ENCODE measurements at places on chromosomes 6 and 20.

GRCh38 chr6:3325210-3325609 is 66.5 kb downstream of the PSMG4 start:
- DNase-seq = peak; percentile 56

DNA sequence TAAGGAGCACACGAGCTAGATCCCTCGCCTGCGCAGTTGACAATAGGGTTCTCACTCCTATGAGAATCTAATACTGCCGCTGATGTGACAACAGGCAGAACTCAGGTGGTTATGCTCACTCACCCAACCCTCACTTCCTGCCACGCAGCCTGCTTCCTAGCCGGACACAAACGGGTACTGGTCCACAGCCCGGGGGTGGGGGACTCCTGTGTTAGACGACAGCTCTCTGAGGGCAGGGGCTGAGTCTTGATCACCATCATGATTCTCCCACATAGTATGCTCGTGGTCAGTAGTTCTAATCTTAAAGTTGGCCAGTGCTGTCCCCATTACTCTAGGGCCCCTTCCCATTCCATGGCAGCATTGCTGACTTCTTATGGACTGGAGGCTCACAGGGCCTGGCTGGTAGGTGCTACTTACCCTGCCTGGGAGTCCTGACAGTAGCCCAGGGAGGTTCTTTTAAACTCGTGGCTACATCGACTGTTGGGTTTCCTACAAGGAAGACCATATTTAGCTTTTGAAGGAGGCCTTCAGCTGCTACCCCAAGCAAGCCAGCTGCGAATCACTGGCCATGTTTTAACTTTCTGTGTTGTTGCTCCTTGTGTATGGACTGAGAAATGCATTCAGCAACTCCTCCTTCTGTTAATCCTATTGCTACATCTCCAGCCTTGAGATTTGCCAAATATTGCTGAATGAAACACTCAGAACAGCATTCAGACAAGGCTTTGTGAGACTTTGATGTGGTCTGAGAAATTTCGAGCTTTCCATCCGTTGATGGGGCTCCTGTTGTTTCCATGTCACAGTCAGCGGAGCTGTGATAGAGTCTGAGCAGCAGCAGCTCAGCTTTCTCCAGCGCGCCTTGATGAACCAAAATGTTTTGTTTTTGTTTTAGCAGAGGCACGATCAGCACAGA is 300.3 kb downstream of the NRN1 start:
- DNase-seq = no peak

DNA sequence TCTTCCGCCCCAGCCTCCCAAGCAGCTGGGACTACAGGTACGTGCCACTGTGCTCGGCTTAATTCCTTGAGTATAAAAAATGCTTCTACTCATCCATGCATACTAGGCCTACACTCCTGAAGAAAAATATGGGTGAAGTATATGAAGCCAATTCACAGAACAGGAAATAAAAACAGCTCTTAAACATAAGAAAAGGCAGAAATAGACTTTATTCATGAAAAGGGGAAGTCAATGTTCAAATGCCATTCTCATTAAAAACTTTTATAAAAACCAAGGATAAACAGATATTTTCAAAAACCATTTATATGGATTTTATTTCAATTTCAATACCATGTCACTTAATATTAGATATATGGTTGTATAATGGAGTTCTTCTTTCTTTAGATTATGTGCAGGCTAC is 18.3 kb downstream of the SERPINB9 start:
- DNase-seq = no peak

DNA sequence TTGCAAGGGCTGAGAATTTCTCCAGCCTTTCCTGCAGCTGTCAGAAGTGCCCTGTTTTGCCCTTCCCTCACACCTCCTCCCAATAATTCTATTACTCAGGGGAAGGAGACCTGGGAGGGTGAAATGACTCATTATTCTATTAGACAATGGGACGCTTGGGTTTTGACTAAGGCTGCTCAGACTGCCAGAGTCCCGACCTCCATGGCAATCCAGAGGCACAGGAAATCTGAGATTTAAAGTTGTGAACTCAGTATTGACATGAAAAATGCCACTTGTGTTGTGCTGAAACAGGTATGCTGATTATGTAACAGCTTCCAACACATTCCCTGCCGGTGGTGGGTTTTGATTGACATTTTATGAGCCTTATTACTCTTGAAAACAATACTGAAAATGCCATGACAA is 625.9 kb upstream of the FLRT3 start:
- DNase-seq = no peak

- no peak for DNase-seq
Observed at GRCh38 chr20:19327401-19327800, 115.0 kb downstream of the SLC24A3 start.

DNA sequence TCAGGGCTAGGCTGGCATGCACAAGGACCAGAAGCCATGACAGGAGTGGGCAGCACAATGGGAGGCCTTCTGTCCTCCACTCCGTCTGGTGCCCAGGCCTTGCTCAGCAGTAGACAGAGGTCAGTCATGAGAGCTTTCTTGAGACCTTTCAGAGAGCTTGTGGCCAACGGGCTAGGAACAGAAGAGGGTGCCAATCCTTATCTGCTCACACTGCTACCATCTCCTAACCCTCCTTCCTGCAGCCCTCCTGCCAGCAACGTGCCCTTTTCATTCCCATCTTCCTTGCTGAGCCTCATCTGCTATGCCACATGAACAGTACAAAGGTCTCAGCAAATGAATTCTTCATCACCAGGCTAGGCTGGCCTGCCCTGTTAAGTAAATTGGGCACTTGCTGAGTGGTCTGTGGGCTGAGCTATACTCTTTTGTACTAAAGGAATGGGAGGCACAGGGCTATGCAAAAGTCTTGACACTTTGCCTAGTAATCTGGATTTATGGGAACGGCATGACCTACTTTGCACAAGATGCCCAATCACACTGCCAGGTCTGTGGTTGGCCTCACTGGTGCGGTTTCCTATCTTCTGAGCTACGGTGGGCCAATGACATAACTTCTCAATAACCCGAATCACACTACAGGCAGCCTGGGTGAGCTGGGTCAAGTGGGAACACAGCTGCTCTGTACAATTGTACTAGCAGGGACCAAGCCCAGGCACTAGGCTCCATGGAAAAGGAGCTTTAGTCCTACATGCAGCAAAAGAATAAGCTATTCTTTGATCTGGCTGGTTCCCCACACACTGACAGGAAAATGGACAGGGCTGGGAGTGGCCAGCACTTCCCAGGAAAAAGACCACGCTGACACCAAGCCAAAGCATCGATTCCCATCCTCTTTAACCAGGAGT is 47.8 kb downstream of the ELOVL5 start:
- DNase-seq = no peak

GRCh38 chr20:41178904-41179432 is 41.6 kb downstream of the PLCG1 start:
- peak; percentile 6 for DNase-seq

DNA sequence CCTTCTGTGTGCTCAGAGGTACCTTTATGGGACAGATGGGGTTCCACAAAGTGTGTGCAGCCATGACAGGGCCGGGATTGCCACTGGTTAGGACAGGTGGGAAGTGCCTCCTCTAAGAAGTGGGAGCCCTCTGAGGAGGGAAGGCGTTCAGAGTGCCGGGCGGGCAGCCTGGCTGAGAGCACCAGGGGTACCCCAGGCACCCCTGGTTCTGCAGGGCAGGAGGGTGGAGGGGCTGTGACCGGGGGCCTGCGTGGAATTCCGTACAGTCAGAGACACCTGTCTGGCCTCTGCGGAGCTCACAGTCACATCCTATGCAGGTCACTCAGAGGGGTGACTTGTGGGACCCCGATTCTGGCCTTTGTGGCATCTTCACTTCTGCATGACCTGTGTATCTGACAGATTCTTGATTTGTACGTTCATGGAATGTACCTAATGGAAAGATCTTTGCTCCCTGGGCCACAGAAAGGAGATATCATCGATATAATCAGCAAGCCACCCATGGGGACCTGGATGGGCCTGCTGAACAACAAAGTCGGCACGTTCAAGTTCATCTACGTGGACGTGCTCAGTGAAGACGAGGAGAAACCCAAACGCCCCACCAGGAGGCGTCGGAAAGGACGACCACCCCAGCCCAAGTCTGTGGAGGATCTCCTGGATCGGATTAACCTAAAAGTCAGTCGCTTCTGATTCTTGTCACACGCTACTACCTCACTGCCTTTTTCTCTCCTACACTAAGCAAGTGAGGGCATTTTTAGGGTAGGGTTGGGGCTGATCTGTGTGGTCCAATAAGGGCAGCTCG is 190.9 kb downstream of the SASH1 start:
- DNase-seq = no peak

- DNase-seq = no peak
Observed at GRCh38 chr6:41790045-41790444, 2.6 kb downstream of the TOMM6 start.

DNA sequence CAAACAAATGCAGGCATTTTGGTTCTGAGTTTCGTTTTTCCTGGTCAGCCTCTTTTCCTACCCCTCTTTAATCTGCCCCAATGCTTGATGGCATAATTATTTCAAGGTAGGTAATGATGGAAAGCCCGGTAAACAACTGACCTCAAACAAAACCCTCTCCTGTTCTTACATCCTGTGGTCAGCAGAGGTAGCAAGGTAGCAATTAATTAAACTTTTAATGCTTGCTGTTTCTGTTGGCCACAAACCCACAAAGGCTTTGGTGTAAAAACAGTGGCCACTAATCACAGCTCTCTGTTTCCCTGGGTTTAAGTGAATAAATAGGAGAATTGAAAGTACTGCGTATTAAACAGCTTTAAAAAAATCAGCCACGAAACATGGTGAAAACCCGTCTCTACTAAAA is 261.5 kb upstream of the SOX4 start:
- no peak for DNase-seq

DNA sequence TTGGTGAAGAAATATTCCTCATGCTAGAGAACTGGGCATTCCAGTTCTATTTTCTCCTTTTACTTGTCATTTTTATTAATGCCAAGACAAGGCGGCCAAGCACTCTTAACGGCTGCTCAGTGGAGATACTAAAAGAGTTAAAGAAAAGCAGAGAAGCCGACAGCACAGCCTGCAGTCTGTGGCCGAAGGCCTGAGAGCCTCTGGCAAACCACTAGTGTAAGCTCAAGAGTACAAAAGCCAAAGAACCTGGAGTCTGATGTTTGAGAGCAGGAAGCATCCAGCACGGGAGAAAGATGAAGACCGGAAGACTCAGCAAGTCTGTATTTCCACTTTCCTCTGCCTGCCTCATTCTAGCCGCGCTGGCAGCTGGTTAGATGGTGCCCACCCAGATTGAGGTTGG is 167.1 kb upstream of the FUT9 start:
- no peak for DNase-seq

DNA sequence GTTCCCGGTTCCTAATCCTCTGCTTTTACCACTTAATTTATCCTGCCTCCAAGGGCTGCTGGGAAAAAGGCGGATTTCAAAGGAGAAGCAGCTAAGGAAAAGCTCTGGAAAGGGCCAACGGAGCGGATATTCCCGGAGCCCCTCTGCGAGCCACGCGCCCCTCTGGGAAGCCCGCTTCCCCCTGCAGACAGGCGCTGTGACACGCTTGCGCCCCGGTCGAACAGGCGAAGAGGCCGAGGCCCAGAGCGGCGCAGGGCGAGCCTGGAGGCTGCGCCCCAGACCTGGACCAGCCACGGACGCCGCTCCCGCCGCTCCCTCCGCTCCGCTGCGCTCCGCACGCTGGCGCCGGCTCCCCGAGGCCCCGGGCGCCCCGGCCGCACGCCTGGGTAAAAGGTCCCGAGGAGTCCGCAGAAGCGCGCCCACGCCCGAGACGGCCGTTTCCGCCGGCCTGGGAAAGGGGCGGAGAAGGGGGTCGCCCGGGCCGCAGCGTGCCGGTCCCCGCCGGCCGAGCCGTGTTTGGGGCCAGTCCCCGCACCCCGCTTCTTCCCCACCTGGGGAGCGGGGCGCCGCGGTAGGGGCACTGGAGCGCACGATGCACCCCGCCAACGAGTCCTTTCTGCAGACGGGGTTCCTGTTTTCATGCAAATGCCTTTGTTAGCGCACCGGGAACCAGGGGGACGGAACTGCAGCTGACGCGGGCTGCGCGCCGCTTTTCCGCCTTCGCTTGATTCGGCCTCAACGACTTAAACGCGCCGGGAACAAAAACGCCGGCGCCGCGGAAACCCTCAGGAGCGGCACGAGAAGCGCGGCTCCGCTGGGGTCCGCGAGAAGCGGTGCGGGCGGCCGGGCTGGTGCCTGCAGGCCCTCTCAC is 91.9 kb upstream of the SIRPA start:
- peak; percentile 68 for DNase-seq

- DNase-seq = no peak
Observed at GRCh38 chr6:34559651-34560365, 3.7 kb upstream of the SPDEF start.

- DNase-seq = no peak
Observed at GRCh38 chr6:90020746-90021145, 126.5 kb downstream of the GJA10 start.

- DNase-seq = peak; percentile 77
Observed at GRCh38 chr20:6583134-6583738, 184.2 kb upstream of the BMP2 start.

All from NCI-H1105 treated with DMSO at 0.1 percent for 48 hours (cell line).